Fibroblast of lung (primary cell): ENCODE measurements at places on chromosomes 3 and 15.

DNA sequence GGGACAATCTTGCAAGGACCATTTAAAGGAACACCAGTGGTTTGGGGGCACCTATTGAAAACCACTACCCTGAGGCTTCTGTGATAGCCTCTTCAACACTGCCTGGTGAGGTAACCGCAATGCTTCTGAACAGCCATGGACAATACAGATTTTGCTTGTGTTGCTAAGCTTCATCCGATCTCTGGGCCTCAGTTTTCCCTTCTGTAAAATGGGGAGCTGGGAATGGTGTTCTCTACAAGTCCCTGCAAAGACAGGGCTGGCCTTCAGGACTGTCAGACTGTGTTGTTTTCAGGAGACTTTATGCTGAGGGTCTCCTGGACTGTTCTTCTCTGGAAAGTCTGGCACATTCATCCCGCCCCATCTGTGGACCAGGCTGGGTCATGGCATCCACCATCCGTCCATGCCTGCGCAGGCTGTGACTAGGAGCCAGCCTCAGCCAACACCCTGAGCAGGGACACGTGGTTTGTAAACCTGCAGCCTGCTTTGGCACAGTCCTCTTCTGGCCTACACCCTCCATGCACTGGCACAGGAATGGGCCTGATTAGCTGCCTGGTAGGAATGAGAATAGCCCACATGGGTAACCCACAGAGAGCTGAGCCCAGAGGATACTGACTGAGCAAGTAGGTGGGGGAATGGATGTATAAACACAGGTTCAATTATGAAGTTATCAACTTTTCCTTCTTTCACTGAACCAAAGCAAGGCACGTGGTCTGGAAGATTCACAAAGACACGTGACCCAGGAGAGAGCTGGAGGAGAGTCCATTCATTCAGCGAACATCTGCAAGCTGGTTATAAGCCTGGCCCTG lies 55.3 kb downstream of the ROPN1B start:
- DNase-seq = no peak

- no peak for DNase-seq
Measured at GRCh38 chr3:55579496-55579895, 92.4 kb upstream of the WNT5A start.

DNA sequence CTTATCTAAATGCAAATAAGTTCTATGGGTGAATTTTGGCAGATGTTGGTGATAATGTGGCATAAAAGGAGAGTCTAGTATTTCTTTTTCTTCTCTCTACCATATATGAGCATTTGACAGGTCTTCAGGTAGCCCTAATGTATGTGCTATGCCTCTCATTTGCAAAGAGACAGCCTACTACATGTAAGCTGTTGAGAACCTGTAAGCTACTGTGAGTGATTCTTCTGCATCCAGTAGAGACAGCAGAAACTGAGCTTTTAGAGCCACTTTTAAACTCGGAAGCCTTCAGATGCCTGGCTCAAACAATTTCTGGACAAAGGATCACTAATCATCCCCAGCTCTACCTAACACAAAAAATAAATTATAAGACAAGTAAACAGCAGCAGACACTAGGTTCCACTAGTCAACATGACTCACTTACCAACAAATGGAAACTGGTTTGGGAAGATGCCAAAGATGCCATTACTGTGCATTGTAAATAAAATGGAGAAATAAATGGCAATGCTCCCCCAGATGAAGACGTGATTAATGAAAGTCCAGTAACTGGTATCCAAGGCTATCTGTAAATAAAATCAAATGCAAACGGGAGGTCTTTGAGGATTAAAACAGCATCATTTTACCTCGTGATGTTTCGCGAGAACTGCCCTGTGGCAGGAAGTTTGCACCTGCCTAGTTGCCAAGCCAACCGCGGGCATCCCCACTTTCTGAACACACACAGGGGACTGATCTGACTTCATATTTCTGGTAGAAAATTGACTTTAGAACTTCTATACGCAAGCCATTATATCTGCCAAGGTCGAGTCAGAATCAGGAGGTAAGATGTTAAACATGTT lies 245.3 kb downstream of the DTWD1 start:
- DNase-seq = no peak

- DNase-seq = no peak
Measured at GRCh38 chr15:24961967-24962366, 7.2 kb downstream of the SNRPN start.

- DNase-seq = peak; percentile 13
Measured at GRCh38 chr15:85543741-85544155, 163.3 kb downstream of the AKAP13 start.
